ENCODE measurements at places on chromosomes 2 and 18.

- no peak for DNase-seq
These were observed 620 bp upstream of the WDFY1 start for GRCh38 chr2:223945755-223946154.

DNA sequence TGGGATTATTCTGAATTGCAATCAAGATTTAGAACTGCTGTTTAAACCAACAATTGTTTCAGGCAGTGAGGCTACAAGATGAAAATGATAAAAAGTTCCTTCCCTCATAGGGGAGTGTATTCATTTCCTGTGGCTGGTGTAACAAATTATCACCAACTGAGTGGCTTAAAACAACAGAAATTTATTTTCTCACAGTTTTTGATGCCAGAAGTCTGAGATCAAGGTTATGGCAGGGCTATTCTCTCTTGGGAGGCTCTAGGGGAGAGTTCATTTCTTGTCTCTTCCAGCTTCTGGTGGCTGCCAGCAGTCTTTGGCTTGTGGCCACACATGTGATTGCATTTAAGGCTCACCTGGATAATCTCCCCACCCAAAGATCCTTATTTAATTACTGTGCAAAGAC is 290.5 kb upstream of the ZSWIM2 start:
- DNase-seq, result no peak

- DNase-seq, result peak; percentile 76
These were observed 978.1 kb upstream of the CDH2 start for GRCh38 chr18:29154758-29155725.

DNA sequence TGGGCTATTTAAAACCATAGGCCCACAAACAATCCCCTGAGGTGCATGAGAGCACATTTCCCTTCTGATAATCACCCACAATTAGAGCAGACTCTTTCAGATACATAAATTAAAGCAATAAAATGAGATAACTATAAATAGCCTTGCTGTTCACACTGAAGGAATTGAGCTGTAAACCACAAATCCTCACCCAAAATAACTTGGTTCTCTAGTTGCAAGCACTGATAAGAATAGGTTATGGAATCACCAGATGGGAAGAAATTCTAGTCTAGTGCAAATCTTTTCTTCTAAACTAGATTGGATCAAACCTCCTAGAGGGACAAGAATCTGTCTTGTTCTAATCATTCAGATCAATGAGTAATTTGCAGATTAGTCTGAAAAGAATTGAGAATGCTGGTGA is 64.6 kb downstream of the NAB1 start:
- DNase-seq, result no peak

DNA sequence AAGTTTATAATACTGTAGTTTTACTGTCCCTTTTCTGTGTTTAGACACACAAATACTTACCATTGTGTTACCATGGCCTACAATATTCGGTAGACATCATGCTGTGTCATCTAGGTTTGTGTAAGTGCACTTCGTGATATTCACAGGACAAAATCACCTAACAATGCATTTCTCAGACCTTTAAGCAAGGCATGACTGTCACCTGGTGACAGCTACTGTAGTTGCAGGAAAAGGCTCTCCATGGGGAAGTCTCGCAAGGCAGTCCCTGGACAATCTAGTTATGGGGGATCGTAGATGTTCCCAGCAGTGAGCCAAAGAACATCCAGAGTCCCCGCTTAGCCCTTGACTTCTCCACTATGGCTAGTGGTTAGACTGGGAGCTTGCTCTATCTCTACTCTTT is 73.1 kb downstream of the EIF2AK3 start:
- no peak for DNase-seq

DNA sequence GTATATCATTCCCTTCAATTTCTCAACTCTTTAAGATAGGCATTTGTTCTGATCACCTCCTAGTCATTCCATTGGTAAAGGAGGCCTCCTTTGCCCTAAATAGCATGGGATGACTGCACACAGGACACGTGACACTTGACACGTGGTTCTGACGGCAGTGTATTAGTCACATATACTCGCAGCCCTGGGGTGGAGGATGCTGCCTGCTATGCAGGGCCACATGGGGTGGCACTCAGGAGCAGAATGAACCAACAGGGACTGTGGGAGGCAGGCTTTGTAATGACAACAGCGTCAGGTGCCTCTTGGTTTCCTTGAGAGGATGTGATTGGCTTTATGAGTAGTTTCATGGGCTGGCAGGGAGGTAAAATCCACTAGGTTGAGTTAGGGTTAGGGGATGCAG is 9.3 kb upstream of the KCNS3 start:
- no peak for DNase-seq

DNA sequence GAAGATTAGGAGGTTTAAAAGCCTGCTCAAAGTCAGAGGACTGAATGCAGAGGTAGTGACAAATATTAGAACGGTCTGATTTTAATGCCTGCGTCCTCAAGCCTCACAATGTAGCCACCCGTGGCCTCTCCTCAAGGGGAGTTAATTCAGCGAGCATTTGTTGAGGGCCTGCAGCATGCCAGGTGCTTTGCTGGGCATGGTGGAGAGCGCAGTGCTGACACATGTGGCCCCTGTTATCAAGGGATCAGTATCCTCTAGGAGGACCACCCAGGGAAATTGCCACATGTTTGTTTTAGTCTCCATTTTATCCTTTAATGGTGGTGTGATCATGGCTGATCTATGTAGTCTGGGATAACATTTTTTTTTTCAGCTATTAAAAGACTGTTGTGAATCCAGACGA is 19.2 kb downstream of the PMAIP1 start:
- no peak for DNase-seq

DNA sequence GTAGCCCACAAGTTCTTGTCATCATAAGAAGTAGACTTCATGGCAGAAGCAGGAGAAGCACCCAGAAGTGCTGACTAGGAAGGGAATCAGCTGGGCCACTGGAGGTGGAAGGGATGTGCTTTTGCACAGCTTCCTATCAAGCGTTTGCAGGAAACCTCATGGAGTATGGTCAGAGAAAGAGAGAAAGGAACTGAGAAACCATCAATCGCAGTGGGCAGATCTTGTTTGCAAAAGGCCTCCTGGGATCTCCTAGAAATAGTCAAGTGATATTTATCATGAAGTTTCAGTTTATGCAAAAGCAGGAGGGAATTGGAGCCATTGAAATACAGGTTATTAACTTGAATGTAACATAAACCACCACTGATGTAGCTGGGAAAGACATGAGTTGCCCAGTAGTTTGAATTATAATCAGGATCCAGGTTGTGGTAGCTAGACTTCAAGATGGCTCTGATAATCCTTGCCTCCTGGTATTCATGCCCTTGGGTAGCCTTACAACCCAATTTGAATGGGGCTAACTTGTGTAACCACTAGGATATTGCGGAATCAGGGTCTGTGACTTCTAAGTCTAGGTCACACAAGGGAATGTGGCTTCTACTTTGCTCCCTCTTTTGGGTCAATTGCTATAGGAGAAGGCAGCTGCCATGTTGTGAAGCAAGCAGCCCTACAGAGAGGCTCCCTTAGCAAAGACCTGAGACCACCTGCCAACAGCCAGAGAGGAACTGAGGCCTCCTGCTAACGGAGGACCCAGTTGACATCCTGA is 69.8 kb upstream of the TCF4 start:
- no peak for DNase-seq

- no peak for DNase-seq
These were observed 241.1 kb upstream of the LRRTM1 start for GRCh38 chr2:80545420-80546210.

- DNase-seq, result no peak
These were observed 339.9 kb upstream of the SOX11 start for GRCh38 chr2:5352286-5352685.

DNA sequence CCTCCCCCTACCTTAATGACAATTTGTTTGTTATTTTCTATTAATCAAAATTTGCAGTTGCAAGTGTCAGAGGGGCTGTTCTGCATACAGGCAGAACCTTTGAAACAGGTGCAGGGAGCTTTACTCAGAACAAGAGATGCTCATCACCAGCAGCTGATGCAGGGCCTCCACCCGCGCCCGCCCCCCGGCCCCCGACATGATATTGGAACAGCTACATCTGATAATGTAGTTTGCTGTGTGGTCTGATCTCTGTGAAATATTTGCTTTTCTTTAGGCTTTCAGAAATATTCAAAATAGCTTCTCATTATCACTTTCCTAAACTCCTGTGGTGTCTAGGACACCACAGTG is 130.0 kb downstream of the PRKCE start:
- no peak for DNase-seq

- no peak for DNase-seq
These were observed 26.4 kb downstream of the EPG5 start for GRCh38 chr18:45940724-45941123.

DNA sequence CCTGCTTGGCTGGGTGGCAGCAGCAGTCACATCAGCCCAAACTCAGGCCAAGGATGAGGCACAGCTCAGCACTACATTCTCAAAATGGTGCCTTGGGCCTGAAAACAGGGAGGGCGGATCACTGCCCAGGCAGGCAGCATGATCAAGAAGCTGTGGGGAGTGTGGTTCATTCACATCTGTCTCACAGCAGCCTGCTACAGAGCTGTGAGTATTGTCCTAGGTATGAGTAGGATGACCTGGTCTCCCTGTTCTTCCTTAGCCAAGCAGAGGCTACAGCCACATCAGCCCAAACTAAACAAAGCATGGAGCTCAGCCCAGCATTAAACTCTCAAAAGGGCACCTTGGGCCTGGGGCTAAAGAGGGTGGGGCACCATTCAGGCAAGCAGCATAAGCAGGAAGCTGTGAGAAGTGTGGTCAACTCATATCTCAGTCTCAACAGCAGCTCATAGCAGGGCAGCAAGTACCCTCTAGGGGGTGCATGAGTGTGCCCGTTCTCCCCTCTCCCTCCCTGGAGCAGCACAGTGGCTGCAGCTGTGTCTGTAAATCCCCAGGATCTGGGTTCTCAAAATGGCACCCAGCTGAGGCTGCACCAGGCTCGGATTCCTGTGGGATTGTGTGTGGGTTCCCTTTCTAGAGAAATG is 139.6 kb downstream of the TRABD2A start:
- no peak for DNase-seq

- DNase-seq, result no peak
These were observed 146.4 kb downstream of the DAW1 start for GRCh38 chr2:228017784-228018183.

GRCh38 chr2:119857742-119858141 is 98.0 kb downstream of the PTPN4 start:
- DNase-seq, result no peak

- DNase-seq, result no peak
These were observed 144.9 kb upstream of the MYCN start for GRCh38 chr2:15795426-15795825.

DNA sequence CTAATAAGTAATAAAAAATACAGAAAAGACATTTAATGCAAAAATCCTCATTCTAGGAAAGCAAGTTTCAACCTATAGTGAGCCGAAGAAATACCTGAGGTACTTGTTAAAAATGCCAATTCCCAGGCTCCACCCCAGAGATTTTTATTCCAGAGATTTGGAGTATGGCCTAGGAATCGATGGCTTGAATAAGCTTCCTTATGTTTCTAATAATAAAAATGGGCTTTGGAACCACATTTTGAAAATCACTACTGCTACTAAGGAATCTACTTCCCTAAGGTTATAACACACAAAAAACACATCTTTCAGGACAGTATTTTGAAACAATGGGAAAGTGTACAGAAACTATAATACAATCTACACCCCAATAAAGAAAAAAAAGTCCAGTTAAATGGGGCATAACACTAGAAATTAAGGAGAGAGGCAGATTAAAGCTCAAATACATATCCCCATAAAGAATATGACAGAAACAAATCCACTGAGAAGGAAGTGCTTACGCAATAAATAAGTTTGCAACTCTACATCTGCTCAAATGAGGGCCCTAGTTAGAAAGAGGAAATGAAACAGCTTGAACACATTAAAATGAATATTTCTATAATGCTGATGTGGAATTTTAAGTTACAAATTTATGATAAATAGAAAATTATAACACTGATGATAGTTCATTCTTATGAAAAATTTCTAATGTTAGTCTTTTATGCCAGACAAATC is 103.7 kb downstream of the EPB41L3 start:
- DNase-seq, result no peak

DNA sequence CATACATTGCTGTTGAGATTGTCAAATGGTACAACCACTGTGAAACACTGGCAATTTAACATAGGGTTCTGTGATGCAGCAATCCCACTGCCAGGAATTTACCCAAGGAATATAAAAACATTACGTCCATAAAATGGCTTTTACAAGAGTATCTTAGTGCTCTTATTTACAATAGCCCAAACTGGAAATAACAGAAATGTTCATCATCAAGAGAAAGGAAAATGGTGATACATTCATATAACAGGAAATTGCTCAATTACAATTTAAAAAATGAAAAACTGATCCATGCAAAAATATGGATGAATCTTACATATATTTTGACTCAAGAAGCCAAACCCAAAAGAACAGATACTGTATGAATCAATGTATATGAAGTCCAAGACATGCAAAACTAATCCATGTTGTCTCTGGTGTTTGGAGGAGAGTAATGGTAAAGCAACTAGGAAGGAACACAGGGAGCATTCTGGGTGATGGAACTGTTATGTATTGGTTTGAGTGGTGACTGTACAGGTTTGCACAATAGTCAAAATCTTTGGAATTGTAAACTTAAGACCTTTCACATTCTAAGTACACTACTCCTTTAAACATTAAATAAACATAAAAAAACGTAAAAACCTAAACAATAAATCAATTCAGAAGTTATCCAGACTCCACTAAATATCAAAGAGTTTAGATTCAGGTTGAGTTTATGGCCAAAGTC is 104.8 kb upstream of the WDR75 start:
- no peak for DNase-seq

DNA sequence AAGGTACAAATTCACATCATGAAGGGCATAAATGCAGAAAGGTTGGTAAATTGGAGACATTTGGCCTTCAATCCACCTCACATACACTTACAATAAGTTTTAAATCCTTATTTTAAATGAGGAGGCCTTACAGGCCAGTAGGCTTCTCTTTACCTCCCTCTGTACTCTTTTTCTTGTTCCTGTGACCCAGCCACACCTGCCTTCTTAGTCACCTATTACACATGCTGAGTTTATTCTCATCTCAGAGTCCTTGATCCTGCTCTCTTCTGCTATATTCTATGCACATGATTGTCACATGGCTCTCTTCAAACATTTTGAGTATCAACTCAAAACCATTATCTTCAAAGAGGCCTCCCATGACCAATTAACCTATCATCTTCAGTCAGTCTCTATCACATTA is 491.5 kb downstream of the SATB2 start:
- DNase-seq, result no peak

DNA sequence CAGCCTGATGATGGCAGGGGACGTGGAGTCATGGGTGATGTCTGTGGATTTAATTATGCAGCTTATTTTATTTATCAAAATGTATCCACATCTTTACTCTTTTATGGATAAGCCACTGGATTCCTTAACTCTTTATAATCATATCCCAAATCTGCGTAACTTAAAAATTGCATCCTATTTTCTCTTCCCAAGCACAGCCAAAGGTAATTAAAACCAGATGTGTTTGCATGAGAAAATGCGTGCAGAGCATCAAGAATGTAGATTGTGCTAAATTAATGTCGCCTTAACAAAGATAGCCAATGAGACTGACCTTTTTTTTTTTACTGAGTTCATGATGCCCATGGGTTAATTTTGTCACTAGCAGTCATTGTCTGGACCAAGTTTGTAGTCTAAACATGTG is 10.0 kb downstream of the SH3RF3 start:
- DNase-seq, result no peak

Measured in AG08395 (cell line).